ENCODE measurements at places on chromosomes 4 and X. TPM values are rescaled to one million over a fixed set of nuclear protein-coding genes. Genes with fewer than 3 reads are reported as not detected.

Gene GAGE12J
- total RNA-seq: not detected

DNA sequence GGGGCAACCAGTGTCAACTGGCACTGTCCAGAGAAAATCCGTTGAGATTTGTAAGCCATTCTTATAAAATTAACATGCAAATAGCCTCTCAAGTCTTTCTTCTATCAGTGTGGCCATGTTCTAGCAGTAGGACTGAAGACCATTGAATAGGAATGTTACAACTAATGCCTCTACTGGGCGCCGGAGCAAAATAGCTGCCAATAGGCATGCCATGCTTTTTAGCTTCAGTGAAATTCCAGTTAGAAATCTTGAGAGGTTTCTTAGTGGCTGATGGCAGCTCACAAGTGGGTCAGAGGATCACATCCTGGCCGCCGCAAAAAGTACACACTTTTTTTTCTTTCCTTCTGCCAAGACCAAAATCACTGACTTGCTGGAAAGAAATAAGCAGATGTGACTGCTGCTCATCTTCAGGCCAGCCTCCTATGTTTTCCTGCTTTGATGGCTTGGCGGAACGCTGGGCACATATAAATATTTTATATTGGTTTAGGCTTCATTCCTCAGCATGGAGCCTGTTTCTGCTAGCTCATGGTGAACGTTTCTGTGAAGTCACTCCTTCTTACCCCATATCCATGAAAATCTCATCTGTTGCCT, 293.1 kb downstream of the TENM3 start:
- no peaks in the 10 kb centered on the region for H3K36me3 ChIP-seq
- peaks cover 11% of the 10 kb centered on the region for H3K4me1 ChIP-seq
- no peak for DNase-seq

GRCh38 chrX:9562851-9563250, 98.0 kb downstream of the TBL1X start:
- no peaks in the 10 kb centered on the region for H3K36me3 ChIP-seq
- no peaks in the 10 kb centered on the region for H3K27me3 ChIP-seq
- peaks cover 9% of the 10 kb centered on the region for H3K4me1 ChIP-seq

Gene SSX4B
- not detected for total RNA-seq

GRCh38 chrX:69060631-69061408, 104.4 kb downstream of the PJA1 start:
- H3K4me1 ChIP-seq: no peaks in the 10 kb centered on the region
- peak; percentile 18 for DNase-seq
- peaks cover 6% of the 10 kb centered on the region for H3K27me3 ChIP-seq
- no peaks in the 10 kb centered on the region for H3K36me3 ChIP-seq
- H3K4me3 ChIP-seq: no peak overlapping the region

- H3K27ac ChIP-seq: no peak overlapping the region
- H3K4me1 ChIP-seq: peaks cover 23% of the 10 kb centered on the region
- no peak overlapping the region for H3K4me3 ChIP-seq
These were observed 21.7 kb downstream of the RBPJ start for GRCh38 chr4:26342328-26343037.

Gene SHROOM3
- 32.4 TPM for total RNA-seq

Gene CPLX1
- total RNA-seq: 1.8 TPM

GRCh38 chr4:69214716-69215115, at the start of gene UGT2B11:
Gene UGT2B11, minus strand, starts transcription at chr4:69214748. Its CDS starts 26 bp downstream, at chr4:69214722.
- H3K4me3 ChIP-seq: no peak within 1 kb of the TSS
- H3K36me3 ChIP-seq: no peaks in the 10 kb centered on the region
- H3K27me3 ChIP-seq: no peaks in the 10 kb centered on the region
- DNase-seq: no peak
- no peaks in the 10 kb centered on the region for H3K4me1 ChIP-seq

Gene PAGE1
- not detected for total RNA-seq

GRCh38 chrX:85836868-85837267, 210.5 kb downstream of the CHM start:
- H3K4me3 ChIP-seq: no peak overlapping the region
- no peak for DNase-seq
- H3K36me3 ChIP-seq: no peaks in the 10 kb centered on the region

- no peak overlapping the region for H3K4me3 ChIP-seq
- no peaks in the 10 kb centered on the region for H3K36me3 ChIP-seq
- no peaks in the 10 kb centered on the region for H3K27me3 ChIP-seq
- DNase-seq: no peak
- H3K4me1 ChIP-seq: no peaks in the 10 kb centered on the region
These were observed 94.1 kb upstream of the ACSL4 start for GRCh38 chrX:109826954-109827708.

Gene ESX1
- not detected for total RNA-seq

Gene GABRQ
- 0.90 TPM for total RNA-seq

Gene DMP1
- not detected for total RNA-seq

Gene CXCL3
- 1.5 TPM for total RNA-seq

Measured in tibial nerve (tissue), 4 donors.